Activated T-helper 2 cell treated with anti-CD3 and anti-CD28 coated beads, Interferon-gamma antibody, Interleukin-2, Interleukin-4, amounts not matched to agents 10 μg/mL and 5 μg/mL and 100 μg/mL, durations not matched to agents 14 hours and 24 hours and 36 hours (primary cell): ENCODE measurements at places on chromosomes 4 and X. TPM values are rescaled to one million over a fixed set of nuclear protein-coding genes. Genes with fewer than 3 reads are reported as not detected.

DNA sequence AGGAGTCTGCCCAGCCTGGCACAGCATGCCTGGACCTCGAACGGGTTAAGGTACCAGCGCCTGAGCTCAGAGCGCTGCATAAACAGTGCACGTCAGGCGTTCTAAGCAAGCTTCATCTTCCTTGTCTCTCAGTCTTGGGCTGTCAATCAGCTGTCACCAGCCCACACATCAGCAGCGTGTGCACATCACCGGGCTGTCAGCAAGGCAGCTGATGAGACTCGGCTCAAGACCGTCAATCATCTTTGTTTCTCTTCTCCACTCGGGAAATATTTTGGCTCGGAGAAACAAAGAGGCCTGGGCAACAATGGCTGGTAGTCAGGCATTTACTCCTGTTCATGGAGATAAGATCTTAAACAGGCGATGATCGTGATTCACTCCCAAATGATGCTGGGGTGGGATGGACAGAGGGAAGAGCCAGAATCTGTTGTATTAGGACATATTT, 141.3 kb downstream of the LDB2 start:
- no peaks in the 10 kb centered on the region for H3K36me3 ChIP-seq
- H3K4me1 ChIP-seq = no peaks in the 10 kb centered on the region
- H3K27me3 ChIP-seq = no peaks in the 10 kb centered on the region
- H3K27ac ChIP-seq = no peak overlapping the region
- H3K4me3 ChIP-seq = no peak overlapping the region

DNA sequence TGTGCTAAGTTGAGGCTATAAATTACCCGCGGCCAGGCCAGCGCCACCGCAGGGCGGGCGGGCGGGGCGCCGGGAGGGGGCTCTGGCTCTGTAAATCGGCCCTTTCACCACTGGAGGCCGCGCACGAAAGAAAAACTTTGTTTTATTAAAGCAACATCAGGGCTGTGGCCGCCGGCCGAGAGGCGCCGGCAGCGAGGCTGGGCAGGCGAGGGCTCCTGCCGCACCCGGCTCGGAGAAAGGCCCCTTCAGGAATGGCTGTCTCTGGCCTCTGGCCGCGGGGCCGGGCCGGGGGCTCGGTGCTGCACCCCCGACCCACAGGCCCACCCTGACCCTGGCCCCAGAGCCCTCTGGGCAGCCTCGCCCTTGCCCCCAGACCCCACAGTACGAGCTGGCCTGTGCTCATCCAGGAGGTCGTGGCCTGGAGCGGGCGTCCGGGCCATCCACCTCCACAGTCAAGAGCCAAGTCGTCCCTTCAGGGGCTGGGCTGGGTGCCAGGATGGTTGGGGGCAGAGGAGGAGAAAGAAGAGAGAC, 29.5 kb upstream of the FGFR3 start:
- DNase-seq = no peak
- no peak overlapping the region for H3K27ac ChIP-seq
- no peaks in the 10 kb centered on the region for H3K4me1 ChIP-seq
- no peak overlapping the region for H3K4me3 ChIP-seq
- no peaks in the 10 kb centered on the region for H3K36me3 ChIP-seq

DNA sequence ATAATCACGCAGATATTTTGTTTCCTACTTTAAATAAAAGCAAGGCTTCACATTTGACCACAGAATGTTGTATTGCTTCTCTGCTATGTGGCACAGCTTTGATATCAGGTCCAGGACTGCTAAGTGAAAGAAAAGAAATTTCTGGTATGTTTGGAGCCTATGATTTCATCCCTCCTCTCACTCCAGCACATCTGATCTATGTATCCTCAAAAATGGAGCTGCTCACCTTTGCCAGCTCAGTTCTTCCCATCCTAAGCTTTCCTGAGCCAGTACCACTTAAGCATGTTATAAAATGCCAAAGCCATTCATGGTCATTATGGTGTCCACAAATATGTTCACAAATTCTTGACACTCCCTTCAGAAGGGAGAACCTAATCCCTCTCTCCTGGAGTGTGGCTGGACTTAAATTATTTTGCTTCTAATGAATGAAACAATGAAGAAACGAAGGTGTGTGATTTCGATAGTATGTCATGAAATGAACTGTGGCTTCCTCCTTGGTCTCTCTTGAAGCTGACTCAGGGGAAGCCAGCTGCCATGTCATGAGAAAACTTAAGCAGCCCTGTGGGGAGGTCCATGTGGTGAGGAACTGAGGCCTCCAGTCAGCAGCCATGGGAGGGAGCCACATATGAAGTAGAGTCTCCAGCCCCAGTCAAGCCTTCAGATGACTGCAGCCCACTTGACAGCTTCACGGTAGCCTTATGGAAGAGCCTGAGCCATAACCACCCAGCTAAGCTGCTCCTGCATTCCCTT, 207.7 kb downstream of the MGST2 start:
- H3K4me3 ChIP-seq = no peak overlapping the region
- DNase-seq = no peak
- H3K4me1 ChIP-seq = peaks cover 11% of the 10 kb centered on the region
- H3K27ac ChIP-seq = no peak overlapping the region
- peaks cover 18% of the 10 kb centered on the region for H3K27me3 ChIP-seq
- peaks cover 4% of the 10 kb centered on the region for H3K36me3 ChIP-seq

GRCh38 chr4:38614231-38614630, 49.8 kb upstream of the KLF3 start:
- H3K27me3 ChIP-seq = peaks cover 3% of the 10 kb centered on the region
- H3K4me1 ChIP-seq = peaks cover 5% of the 10 kb centered on the region
- H3K27ac ChIP-seq = no peak overlapping the region
- H3K36me3 ChIP-seq = no peaks in the 10 kb centered on the region
- no peak overlapping the region for H3K4me3 ChIP-seq
- DNase-seq = no peak

DNA sequence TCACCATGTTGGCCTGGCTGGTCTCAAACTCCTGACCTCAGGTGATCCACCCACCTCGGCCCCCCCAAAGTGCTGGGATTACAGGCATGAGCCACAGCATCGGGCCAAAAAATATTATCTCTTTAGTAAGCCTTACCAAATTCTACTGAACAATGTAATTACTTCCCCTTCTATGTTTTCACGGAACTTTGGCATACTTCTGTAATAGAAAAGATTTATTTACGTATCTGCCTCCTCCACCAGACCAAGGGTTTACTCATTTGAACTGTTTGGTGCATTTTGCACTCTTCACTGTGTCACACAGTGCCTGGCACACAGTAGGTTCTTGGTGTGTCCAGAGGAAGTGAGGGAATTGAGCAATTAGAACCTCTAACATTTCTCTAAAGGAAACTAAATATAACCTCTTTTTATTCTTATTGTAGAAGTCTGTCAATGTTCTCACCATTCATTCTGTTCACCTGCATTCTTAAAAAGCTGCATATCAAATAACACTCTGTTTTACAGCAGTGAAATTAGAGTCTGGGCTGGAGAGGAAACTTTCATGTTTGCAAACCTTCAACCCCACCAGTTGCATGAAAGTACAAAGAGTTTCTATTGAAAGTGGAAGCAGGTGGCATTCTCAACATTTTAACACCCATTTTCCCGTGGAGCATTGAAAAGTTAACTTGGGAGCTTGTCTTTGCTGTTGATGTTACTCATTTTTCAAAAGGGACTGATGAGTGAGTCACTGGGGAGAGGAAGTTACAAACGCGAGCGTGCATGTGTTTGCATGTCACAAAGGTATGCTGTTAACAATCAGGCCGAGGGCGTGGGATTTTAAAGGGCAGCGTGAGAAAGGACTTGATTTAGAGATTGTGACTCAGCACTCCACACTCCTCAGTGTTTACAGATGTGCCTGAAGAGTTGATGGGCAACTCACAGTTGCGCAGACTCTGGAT, 314.1 kb downstream of the STK32B start:
- no peaks in the 10 kb centered on the region for H3K4me1 ChIP-seq
- H3K4me3 ChIP-seq = no peak overlapping the region
- no peak for DNase-seq
- no peak overlapping the region for H3K27ac ChIP-seq

- DNase-seq = no peak
- no peaks in the 10 kb centered on the region for H3K36me3 ChIP-seq
- H3K27me3 ChIP-seq = no peaks in the 10 kb centered on the region
- no peaks in the 10 kb centered on the region for H3K4me1 ChIP-seq
- H3K27ac ChIP-seq = no peak overlapping the region
Measured at GRCh38 chrX:145773006-145773405, 44.6 kb upstream of the SLITRK2 start.

DNA sequence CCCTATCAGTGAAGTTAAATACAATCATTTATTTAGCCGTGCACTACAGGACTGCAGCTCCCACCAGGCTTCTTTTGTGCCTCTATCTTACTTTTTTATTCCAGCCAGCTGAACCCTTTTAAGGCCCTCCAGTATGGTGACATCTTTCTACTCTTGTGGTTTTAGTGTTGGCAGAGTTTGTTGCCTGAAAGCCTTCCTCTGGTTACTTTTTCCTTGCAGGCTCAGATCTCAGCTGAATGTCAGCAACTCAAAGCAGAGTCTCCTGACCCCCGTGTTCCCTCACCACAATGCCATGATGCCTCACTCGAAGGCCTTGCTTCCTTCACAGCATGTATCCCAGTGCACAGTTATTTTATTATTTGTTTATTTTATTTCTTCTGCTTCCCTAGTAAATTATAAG, 818.9 kb upstream of the LCORL start:
- no peaks in the 10 kb centered on the region for H3K4me1 ChIP-seq
- H3K27me3 ChIP-seq = no peaks in the 10 kb centered on the region
- no peak overlapping the region for H3K27ac ChIP-seq
- no peaks in the 10 kb centered on the region for H3K36me3 ChIP-seq
- no peak for DNase-seq
- H3K4me3 ChIP-seq = no peak overlapping the region

DNA sequence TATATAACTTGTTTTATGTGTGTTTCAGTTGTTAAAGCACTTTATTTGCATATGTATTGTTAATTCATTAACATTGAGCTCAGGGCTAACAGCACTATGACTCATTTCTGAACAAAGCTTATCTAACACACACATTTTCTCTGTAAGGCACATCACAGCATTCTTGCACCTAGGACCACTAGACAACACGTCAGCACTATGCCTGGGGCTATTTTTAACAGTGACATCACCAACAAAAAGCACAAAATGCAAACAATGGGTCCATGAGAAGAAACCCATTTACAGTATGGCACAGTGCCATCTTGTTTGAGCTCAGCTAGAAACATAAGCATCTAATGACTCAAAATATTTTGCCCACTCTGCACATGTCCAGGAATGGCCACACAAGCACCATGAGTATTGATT, 124.4 kb downstream of the RELL1 start:
- H3K4me1 ChIP-seq = no peaks in the 10 kb centered on the region
- H3K27ac ChIP-seq = no peak overlapping the region
- DNase-seq = no peak
- no peak overlapping the region for H3K4me3 ChIP-seq

DNA sequence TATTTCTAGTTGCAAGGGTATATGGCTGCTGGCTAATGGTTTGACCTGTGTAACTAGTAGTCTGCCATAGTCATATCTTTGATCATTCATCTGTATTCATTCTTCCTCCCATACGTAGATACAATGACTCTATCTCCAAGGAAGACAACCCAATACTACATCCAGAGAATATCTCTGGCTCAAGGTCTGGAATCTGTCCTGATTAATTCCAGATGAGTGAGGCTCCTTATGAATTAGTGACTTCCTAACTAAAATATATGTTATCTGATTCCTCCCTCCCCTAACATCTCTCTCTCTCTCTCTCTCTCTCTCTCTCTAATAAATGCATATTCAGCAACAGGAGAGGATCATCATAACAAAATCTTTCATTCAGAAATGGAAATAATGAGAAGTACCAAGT, 641.5 kb downstream of the FAT4 start:
- H3K27me3 ChIP-seq = no peaks in the 10 kb centered on the region
- no peak overlapping the region for H3K27ac ChIP-seq
- no peak overlapping the region for H3K4me3 ChIP-seq
- no peaks in the 10 kb centered on the region for H3K4me1 ChIP-seq

- H3K27ac ChIP-seq = no peak overlapping the region
- H3K36me3 ChIP-seq = no peaks in the 10 kb centered on the region
- H3K4me1 ChIP-seq = no peaks in the 10 kb centered on the region
- no peak overlapping the region for H3K4me3 ChIP-seq
Measured at GRCh38 chr4:85861064-85861765, 386.3 kb downstream of the ARHGAP24 start.

- no peak for DNase-seq
- no peak overlapping the region for H3K27ac ChIP-seq
Measured at GRCh38 chr4:152309418-152309817, 226.5 kb downstream of the FBXW7 start.

GRCh38 chr4:3114377-3114776, 39.9 kb downstream of the HTT start:
- H3K27me3 ChIP-seq = no peaks in the 10 kb centered on the region
- peaks cover 12% of the 10 kb centered on the region for H3K4me1 ChIP-seq
- no peak overlapping the region for H3K4me3 ChIP-seq
- DNase-seq = no peak

DNA sequence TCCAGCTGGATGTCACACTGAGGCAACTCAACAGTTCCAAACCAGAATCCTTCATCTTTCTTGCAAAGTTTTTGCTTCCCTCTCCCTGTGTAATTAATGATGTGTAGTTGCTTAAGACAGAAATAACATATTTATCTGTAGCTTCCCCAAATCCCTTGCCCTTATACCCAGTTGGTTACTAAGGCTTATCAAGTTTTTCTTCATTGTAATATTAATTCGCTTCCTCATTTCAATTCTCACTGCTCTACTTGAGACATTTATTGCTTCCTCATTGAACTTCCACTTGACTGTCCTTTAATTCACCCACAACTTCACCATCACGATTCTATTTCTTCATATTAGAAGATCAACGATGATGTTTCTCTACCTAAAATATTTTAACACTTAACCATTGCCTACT, 386.6 kb upstream of the CPEB2 start:
- no peaks in the 10 kb centered on the region for H3K27me3 ChIP-seq
- no peak overlapping the region for H3K4me3 ChIP-seq
- no peak overlapping the region for H3K27ac ChIP-seq
- H3K36me3 ChIP-seq = no peaks in the 10 kb centered on the region

GRCh38 chr4:117907646-117908045, 126.6 kb upstream of the NDST3 start:
- no peak for DNase-seq
- H3K4me3 ChIP-seq = no peak overlapping the region
- no peaks in the 10 kb centered on the region for H3K27me3 ChIP-seq
- H3K36me3 ChIP-seq = no peaks in the 10 kb centered on the region
- H3K4me1 ChIP-seq = no peaks in the 10 kb centered on the region

DNA sequence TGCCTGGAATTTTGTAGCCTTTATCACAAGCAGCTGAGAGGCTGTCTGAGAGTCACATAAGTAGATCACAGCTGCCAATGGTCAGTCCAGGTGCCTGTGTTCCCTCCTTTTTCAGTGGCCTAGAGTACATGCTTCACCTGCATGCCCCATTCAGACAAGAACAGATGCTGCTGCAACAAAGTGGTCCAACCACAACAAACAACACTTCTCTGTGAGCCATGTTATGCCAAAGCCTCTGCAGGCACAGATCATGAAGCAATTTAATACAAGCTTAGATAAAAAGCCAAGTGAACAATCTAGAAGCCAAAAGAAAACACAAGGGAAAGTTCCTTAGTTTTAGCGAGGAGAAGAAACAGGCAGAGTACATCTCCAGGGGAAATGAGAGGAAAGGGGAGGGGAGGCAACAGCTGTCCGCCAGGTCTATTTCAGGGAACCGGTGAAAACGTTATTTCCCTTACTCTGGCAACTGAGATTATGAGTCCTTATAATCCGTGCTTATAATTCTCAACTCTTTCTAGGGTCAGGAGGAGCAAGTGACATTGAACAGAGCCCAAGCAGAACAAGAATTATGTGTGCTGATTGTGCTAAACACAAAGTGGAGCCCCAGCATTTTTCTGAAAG, 92.6 kb downstream of the TSPAN5 start:
- H3K27me3 ChIP-seq = no peaks in the 10 kb centered on the region
- no peak for DNase-seq
- peaks cover 15% of the 10 kb centered on the region for H3K36me3 ChIP-seq

HS3ST1 gene
- total RNA-seq = 2.0 and 2.5 TPM in 2 replicates

TRAM1L1 gene
- 0.09 TPM in 1 of 2 replicates, not detected in the other for total RNA-seq

POU3F4 gene
- total RNA-seq = not detected in 2 replicates

SMR3B gene
- not detected in 2 replicates for total RNA-seq

DGAT2L6 gene
- total RNA-seq = not detected in 2 replicates

SLIT2 gene
- 0.02 and 0.16 TPM in 2 replicates for total RNA-seq

ARMCX6 gene
- total RNA-seq = 92.1 and 94.5 TPM in 2 replicates
